ENCODE measurements at places on chromosomes 1 and 21. TPM values are rescaled to one million over a fixed set of nuclear protein-coding genes. Genes with fewer than 3 reads are reported as not detected.

CFAP107 gene
- not detected for polyA plus RNA-seq

DNA sequence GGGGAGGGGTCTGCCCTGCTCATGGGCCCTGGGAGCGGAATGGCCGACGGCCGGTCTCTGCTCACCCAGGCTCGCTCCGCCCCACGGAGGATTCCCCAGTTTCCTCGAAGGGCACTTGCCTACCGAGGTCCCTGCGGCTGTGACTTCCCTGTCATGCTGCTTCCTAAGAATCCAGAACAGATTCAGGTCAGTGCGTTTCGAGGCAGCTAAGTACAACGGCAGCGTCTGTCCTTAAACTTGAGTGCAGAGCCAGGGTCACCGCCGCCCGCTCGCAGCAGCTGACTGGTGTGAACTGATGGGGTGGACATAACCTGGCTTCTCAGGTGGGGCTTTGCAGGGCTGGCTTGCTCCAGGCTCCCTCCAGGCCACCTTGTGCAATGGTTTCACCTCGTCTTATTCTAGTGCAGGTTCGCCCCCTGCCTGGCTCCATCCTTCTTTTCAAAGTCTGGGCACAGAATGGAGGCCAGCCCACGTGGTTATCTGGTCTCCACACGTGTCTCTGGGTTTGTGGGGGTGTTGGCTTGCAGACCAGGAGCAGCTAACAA, 7.6 kb upstream of the C1orf174 start:
- DNase-seq: no peak

DNA sequence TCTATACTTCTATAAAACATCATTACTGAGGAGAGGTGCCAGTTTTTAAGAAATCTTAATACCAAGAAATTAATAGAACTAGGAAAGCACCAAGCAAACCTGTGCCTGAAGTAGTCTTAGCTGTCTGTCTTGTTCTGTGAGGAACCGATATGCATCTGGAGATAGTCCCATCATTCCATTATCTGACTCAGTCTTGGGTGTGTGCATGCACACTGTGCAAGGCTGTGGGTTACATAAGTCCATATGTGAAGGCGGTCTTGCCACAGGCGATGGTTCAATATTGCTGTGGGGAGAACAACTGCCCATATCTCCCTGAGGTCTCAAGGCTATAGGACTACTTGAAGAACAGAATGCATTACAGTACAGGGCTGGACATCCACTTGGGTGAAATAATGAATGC, 33.8 kb downstream of the STIL start:
- DNase-seq: no peak

CAMK2N1 gene
- polyA plus RNA-seq: 17.3 TPM

- DNase-seq: no peak
These were observed 1.5 kb downstream of the TGFB2 start for GRCh38 chr1:218346391-218347204.

AIRE gene
- not detected for polyA plus RNA-seq

DNA sequence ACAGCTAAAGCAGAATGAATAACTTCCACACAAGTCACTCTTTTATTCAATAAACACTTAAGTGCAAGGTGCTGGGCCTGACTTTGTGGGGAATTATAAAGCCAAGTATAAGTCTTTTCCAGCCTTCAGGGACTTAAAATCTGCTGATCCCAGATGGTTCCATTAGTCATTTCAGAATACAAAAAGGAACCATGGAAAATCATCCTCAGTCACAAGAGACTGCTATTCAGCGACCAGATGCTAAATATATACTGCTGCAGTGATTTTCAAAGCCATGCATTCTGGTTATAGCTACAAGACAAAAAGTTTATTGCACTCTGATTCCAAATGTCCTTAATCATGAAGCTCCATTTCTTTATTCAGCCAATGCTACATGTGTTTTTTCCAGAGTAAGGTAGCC, 25.7 kb downstream of the GLMN start:
- no peak for DNase-seq

- no peak for DNase-seq
These were observed 104.8 kb upstream of the POU3F1 start for GRCh38 chr1:38151399-38151798.

FCRL6 gene
- polyA plus RNA-seq: not detected

FBXO2 gene
- 83.7 TPM for polyA plus RNA-seq

PEAR1 gene
- 4.2 TPM for polyA plus RNA-seq

LDLRAD1 gene
- not detected for polyA plus RNA-seq

DNA sequence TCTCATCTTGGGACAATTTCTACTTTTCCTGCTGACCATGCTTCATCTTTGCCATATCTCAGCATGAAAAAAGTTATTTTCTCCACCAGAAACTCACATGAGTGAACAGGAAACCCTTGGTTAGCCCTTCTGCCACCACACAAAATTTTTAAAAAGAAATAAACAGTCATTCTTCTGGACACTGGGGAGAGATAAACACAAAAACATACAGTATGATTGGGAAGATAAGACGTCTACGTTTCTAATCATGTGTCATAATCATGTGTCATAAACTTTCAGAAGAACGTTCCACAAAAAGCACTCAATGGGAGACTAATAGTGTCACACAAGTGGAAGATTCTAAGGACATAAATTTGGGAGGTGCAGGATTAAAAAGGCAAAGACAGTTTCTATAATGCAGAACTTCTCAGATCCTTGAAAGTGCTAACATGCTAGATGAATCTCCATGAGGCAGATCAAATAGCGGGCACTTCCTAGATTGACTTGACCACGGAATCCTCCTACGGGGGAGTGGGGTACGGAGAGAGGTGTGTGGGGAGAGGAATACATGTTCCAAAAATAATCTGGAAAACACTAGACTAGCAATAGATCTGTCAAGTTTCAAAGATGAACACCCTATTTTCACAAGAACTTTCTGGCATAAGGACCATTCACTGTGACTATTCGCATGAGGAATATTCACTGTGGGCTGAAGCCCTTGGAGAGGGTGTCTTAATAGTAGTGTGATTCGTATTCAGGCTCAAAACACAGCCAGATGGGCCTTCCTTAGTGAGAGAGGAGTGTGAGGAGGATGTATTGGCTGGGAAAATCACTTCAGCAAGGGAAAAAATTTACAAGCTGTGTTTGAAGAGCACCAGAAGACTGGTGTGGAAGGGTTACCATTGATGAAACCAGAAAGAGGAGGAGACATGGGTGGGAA, 206.7 kb downstream of the SETD4 start:
- no peak for DNase-seq

- DNase-seq: no peak
These were observed 18.7 kb downstream of the TRABD2B start for GRCh38 chr1:47978486-47978885.

DNA sequence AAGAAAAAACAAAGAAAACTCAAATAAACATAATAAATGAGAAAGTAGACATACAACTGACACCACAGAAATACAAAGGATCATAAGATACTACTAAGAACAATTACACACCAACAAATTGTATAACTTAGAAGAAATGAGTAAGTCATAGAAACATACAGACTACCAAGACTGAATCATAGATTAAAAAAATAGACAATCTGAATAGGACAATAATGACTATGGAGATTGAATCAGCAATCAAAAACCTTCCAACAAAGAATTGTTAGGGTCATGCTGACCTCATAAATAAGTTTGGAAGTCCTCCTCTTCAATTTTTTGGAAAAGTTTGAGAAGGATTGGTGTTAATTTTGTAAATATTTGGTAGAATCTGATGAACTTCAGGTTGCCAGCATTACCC, 159.0 kb downstream of the PTBP2 start:
- no peak for DNase-seq

DNA sequence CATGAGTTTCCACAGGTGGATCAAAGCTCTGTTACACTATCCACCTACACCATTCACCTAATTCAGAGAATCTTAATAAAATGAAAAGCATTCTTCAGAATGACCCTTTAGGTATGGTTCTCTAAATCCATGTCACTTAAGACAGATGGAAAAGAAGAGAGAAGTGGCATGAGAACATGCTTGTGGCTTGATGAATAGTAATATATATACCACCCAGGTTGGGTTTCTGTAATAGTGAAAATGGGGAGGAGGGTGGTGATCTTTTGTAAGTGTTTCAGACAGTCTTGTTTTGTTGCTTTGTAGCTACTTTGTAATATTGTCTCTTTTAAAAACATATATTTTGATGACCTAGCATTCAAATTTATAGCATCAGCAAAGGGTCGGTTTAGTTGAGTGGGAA, 469.8 kb downstream of the USP25 start:
- no peak for DNase-seq

GRCh38 chr1:210568631-210569030, 239.9 kb downstream of the HHAT start:
- DNase-seq: no peak

CLCA1 gene
- 0.05 TPM for polyA plus RNA-seq

TEX38 gene
- not detected for polyA plus RNA-seq

- no peak for DNase-seq
These were observed 100.1 kb upstream of the SLC2A1 start for GRCh38 chr1:43058545-43059360.

DNA sequence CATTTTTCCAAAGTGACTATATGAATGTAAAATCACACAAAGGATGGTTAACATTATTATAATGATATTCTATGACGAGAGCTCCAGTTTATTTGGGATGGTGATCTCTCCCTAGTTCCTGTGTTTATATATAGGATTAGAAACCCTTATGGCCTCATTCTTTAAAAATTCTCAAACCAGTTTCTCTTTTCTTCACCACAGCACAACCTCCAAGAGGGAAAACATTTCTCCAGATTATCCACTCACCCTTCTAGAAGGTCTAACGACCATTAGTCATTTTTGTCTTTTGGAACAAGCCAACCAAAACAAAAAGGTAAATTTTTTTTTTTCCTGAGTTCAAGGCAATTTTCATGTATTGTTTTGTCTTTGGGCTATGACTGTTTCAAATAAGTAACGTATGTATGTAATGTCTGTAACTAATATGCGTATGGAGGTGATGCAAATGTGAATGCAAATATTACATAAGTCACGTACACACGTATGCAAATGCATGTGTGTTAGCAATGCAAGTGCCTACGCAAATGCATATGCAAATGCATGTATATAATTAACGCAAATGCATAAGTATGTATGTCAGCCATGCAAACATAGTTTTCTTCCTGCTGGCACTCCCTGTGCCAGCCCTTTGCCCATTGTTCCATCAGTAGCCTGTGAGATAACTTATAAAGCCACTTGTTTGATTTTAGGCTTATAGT, 72.5 kb upstream of the MORC3 start:
- no peak for DNase-seq

DNA sequence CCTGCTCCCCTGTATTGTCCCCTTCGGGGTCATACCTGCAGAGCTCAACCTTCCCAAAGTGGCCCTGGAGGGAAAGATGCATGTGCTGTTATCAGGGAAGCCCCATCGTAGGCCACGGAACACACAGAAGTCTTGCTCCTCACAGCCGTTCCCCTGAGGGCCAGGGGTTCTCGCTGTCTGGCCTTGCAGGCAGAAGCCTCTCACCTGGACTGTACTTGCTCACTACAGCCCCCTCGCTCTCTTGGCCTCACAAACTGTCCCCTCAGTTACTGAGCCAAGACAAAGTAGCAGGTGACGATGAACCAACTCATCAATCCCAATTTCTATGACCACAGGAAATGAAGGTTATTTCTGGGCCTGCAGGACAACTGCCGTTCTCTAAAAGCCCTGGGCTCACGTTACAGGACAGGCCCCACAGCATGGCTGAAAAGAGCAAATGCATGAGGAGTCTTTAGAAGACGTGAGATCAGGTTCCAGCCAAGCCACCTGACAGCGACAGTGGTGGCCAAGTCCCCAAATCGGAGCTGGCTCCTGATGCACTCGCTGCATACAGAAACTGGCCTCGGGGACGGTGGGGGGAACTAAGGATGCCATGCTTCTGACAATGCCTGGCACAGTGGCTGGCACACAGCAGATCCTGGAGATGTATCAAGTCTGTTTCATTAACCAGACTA, 95.0 kb downstream of the RAVER2 start:
- no peak for DNase-seq

ADCY10 gene
- polyA plus RNA-seq: 0.04 TPM

DNA sequence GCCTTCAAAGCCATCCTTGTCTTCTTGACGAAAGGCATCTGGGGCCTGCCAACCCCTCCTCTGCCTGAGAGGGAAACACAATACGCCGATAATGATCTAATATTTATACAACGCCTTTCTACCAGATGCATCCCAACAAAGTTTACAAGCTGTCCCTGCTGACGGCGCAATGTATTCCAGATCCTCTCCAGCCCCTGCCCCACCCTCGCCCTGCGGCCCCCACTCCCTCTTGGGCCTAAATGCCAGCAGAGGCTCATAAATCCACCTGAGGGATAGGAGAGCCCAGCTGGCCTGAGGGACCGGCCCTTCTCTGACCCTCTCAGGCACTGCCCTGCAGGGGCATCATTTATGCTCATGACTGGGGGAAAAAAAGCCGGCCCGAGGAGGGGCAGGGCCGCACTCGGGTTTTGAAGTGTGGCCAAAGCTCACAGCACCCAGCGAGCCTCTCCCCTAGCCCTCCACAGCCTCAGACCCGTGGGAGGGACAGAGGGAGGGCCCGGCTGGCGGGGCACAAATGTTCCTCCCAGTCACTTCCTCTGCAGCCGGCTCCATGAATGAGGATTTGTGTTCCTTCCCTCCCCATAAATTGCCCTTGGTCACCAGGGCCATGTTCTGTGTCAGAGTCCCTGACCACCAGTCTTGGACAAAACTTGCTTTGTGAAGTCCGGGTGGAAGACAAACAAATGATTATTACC, 140.3 kb downstream of the FOXD2 start:
- no peak for DNase-seq

GRCh38 chr1:150066838-150067183, 765 bp upstream of the VPS45 start:
- no peak for DNase-seq

GRCh38 chr1:235867903-235868469, 1.3 kb upstream of the LYST start:
- DNase-seq: no peak

MEX3A gene
- 1.5 TPM for polyA plus RNA-seq

DNA sequence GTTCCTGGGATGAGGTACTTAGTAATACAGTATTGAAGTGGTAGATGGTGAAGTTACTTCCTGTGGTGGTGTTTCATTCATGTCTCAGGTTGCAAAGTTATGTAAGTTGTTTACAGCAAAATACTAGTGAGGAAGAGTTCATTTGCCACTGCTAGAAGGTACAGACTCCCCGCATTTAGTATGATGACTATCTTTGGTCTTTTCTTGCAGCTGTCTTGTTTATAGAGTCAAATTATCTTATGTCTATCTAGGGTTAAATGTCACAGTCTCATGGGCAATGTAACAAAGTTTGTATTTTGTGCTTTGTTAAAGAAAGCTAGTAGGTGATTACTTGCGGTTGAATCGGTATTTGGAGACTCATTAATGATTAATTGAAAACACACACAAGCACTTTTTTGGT, 50.2 kb downstream of the LRRC8D start:
- DNase-seq: no peak

DNA sequence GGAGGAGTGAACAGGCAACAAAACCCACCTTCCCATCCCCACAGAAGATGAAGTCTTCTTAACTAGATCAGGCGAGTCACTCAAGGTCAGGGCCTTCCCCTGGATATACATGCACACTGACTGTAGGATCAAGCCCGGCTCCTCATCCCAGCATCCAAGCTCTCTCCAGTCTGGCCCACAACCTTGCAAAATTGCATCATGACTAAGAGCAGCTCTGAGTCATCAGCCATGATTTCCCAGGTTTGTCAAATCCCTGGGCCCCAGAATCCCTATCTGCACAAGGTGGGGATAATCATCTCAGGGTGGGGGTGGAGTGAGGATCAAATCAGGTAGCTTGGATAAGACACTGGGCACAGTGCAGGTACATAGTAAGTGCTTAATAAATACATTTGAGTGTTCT, 199.3 kb upstream of the GRIK3 start:
- DNase-seq: no peak

All from keratinocyte (primary cell).